ENCODE measurements at places on chromosomes 16 and 17. TPM values are rescaled to one million over a fixed set of nuclear protein-coding genes. Genes with fewer than 3 reads are reported as not detected.

The CCNF gene
- 7.3 TPM for total RNA-seq

The ADCY9 gene
- total RNA-seq, result 32.7 TPM

The CCL5 gene
- total RNA-seq, result 8.3 TPM

The MT4 gene
- not detected for total RNA-seq

The ADORA2B gene
- total RNA-seq, result 31.4 TPM

GRCh38 chr17:67129283-67129682, 84.9 kb downstream of the CACNG1 start:
- no peak for DNase-seq

DNA sequence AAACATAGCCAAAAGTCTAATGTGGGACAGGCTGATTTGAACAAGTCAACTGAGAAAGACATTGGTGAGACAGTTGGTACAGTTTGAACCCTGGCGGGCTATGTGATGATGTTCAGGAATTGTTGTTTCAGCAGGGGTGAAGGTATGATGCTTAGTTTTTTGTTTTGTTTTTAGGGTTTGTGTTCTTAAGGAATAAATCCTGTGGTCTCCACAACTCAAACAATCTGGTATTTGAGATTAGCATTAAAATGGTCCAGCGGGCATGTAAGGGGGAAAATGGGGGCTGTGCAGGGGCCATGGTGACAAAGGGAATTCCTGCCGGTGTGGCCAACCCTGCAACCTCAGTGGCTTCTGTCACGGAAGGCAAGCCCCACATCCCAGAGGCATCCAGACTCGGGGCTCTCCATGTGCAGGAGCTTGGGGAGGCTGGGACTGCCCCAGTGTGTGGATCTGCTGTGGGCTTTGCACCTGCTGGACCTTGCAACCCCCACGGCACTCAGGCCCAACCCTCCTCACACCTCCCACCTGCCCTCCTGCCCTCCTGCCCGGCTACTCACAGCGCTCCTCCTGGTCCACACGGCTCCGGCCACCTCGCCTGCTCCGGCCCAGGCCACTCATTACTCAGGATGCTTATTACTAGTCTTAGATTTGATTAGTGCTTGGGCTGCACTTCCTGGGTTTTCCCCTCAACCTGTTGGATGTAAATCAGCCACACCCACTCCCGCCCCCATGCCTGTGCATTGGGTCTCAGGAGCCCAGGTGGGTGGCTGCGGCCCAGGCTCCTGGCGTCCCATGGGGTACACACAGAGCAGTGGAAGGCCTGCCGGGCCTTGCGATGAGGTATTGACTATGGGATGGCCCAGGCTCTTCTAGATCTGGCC, at the start of gene TNFRSF13B:
Gene TNFRSF13B, minus strand, starts transcription at position 661 of the 881 bp plus-strand sequence. Its CDS starts 43 bp downstream, at position 618.
- DNase-seq, result no peak

DNA sequence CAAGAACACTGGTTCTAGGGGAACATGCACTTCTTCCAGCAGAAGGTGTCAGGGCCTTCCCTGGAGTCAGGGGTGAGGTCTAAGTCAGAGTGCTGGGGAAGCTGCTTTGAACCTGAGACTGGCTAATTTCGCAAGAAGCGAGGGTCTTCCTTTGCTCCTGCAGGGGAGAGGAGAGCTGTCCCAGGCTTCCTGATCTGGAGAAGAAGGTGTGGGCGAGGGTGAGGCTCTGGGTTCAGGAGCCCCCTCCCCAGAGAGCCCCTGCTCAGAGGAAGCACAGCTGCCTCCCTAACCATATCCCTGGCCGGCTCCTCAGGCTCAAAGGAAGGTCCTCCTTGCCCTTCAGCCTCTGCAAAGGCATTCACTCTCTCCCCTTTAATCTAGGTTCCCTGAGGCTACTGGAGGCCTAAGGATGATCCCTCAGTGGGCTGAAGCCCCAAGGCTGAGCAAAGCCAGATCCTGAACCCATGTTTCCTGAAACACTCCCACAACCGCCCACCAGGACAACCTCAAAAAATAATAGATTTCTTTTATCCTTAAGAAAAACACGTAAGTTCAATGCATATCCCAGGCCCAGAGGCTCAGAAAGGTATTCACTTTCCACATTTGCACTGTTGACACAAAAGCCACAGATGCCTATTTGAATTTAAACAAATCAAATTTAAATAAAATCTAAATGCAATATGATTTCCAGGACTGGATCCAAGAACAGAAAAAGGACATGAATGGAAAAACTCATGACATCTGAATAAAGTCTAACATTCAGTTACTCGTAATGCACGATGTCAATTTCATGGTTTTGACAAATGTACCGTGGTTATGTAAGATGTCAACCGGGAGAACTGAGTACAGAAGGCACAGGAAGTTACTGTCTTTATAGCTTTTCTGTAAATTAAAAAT, 71.5 kb upstream of the RCVRN start:
- DNase-seq, result no peak

DNA sequence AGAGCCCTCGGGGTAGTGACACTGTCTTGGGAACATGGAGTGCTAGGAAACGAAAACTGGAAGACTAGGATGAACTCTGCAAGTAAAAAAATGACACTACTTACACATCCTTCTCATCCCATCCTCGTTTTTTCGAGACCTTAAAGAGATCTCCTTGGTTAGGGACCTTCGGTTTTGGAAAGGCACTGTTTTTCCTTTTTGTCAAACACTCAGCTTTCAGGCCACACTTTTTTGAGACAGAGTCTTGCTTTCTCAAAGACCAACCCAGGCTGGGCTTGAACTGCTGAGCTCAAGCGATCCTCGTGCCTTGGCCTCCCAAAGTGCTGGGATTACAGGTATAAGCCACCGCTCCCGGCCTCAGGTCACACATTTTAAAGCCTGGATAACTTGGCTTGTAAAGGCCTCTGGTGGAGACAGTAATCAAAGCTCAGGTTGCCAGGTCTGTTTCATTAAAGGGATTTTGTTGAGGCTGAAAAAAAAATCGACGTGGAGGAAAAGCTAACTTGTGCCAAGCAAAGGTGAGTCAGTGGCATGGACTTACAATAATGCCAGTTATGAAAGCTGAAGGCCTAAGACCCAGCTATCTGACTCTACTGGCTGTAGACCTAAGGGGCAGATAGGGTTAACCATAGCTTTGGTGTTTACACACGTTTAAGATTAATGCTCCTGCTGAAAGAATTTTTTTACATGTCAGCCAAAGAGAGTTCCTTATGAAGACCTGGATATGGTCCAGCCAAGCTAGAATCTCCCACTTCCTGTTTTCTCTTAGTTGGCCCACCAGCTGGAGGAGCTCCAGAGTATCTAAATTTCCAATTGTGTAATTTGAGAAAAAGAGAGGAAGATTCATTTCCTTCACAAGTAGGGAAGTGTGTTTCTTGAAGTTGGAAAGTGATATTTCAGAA, 823 bp downstream of the NBR1 start:
- peak; percentile 54 for DNase-seq

Data from left colon (tissue), 2 donors.